ENCODE measurements at places on chromosomes 2 and 18. TPM values are rescaled to one million over a fixed set of nuclear protein-coding genes. Genes with fewer than 3 reads are reported as not detected.
A peak's percentile ranks its signal among the peaks of the same experiment; 100 is the strongest.

GRCh38 chr2:157479081-157480027 is 35.5 kb upstream of the CYTIP start:
- DNase-seq = no peak

Gene LYPD1
- total RNA-seq = not detected

GRCh38 chr18:76502551-76502950 is 7.5 kb upstream of the ZNF516 start:
- DNase-seq = no peak

Gene SERPINB13
- not detected for total RNA-seq

- DNase-seq = no peak
These were observed 53.5 kb upstream of the SMAD2 start for GRCh38 chr18:47983946-47984345.

Gene CFAP65
- total RNA-seq = not detected

DNA sequence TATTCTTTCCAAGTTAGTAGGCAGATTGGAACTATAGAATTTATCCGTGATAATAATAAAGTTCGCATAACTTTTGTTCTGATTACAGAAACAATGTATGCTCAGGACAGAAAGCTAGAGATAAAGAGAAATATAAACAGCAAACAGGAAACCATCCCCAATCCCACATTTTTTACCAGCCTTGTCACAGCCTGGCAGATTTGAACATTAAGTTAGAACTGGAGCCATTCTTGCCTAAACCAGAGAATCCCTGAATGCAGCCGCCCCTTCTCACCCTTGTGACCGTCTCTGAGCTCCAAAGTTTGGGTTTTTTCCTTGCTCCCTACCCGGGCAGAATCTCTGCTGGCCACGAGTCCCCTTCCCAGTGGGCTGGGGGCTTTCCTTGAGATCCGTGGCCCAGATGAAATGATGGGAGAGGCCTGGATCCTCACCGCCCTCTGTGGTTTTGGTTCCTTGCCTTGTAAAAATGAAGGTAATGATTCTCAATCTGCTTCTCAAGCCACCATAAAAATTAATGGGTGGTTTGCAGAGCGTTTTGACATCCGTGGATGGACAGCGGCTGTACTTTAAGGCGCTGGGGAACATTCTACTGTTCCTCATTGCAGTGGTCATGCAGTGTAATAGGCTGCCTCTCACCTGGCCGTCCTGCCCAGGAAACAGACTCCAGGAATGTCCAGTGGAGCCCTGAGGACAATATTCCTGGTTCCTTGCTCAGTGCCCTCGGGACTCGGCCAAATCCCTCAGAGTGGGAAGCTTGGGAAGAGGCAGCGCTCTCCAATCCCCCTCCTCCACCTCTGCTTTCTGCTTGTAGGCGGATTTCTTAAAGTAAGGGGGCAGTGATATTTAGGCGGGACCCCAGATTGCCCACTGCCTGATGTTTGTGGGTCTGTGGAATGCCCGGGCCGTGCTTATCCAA is 1.6 kb downstream of the SH3BP4 start:
- no peak for DNase-seq

GRCh38 chr2:98157557-98157956 is 70.6 kb downstream of the VWA3B start:
- DNase-seq = no peak

GRCh38 chr2:37631292-37631691 is 40.1 kb downstream of the CDC42EP3 start:
- DNase-seq = no peak

Gene GAD1
- 1.6 TPM for total RNA-seq

Gene PLCD4
- 0.05 TPM for total RNA-seq

- DNase-seq = peak; percentile 34
These were observed 1.3 kb downstream of the ATL2 start for GRCh38 chr2:38375696-38376345.

Gene UBE2F
- total RNA-seq = 64.2 TPM

GRCh38 chr2:239188536-239188935 is 212.3 kb downstream of the HDAC4 start:
- DNase-seq = no peak

Gene COL4A4
- 0.14 TPM for total RNA-seq

DNA sequence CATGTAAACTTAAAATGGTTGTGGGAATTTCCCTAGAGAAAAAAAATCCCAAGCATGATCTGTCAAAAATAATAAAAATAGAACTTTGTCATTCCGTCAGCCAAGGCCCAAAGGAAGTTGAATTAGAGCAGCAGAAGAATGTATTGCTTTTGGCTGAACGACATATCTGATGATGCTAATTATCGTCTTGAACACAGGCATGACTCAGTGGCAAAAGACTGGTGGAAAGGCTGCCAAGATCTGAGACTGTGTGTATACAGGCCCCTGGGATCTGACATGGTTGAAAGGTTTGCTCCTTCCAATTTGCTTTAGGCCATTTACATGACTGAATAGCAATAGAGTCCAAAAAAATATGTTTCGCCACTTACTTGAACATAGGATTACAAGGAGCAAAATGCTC is 1057.1 kb upstream of the CRIM1 start:
- DNase-seq = no peak

DNA sequence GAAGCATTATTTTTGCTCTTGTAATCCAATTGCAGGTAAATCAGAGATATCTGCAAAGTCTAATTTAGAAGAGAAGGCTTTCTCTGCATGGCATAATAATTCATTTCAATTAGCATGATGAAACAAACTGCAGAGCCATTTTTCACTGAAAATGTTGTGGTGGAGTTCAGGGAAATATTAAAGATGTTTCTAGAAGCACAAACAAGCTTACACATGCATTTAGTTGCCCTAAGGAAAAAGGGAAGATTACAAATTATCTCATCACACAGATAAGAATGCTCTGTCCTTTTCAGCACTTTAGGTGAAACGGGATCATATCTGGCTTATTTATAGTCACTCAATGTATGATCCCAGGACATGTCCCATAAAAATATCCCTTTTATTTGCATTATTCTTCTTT is 252.1 kb upstream of the TANK start:
- DNase-seq = no peak

DNA sequence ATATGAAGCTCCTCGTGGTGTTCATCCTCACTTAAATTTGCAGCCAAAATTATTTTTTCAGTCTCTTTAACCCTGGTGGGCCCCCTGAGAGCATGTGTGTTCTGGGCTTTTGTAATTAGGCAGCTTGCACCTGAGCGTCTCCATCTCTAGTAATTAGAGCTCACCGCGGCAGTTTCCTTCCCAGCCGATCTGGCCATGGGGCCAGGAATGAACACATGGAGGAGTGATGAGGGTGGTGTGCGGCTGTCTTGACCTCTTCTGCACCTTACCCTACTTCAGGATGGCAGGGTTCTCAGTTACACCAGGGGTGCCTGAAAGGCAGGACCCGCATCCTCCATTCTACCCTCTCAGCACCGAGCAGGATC is 98.5 kb downstream of the AFF3 start:
- DNase-seq = no peak

GRCh38 chr2:8324164-8324856 is 357.5 kb upstream of the ID2 start:
- no peak for DNase-seq

- no peak for DNase-seq
These were observed 84.6 kb downstream of the SLC66A3 start for GRCh38 chr2:11239666-11240462.

Gene NPPC
- total RNA-seq = 0.79 TPM

DNA sequence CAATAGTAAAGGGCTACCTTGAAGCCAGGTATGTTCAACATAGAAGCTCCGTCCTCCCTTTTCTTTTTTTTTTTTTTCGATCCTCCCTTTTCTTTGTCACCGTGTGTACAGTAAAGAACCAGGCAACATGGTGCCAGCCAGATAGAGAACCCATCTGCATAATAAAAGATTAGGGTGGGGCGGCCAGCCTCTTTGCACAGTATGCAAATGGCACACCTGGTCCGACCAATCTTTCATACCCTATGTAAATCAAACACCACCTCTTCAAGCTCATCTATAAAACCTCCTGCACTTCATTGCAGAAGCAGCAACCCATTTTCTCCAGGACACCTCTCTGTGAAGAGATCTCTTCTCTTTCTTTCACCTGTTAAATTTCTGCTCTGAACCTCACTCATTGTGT is 7.3 kb upstream of the WDR33 start:
- DNase-seq = no peak

- DNase-seq = no peak
These were observed 682.9 kb downstream of the KCNJ3 start for GRCh38 chr2:155381436-155381835.

DNA sequence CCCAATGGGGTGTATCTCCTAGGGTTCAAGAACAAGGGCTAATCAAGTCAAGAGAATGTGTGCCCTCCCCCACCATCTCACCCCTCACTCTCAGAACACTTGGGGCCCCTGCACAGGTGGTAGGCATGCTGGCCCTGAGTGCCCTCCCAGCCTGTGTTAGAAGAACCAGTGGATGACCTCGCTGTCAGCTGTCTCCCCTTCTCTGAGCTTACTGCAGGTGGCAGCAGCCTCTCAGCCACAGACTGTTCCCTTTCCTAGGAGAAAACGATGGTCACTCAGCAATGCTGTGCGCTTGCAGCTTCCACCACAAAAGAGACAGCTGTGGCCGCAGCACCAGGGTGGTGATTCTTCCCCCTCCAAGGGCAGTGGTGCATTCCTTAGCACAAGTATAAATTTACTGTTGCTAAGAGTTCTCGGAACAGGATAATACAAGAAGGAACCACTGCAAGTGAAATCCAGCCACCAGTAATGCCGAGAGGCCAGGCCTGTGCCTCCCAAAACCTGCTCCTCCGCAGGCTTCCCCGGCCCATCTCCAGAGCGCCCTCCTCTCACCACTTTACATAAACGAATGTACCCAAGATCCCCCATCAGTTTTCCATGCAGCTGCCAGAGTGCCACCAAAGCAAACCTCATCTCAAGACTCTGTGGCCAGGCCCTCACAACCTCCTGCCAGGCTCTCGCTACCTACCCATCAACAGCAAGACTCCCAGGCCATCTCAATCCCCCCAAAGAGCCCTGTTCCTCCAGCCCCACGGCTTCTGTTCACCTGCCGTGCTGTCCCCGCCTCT is 935 bp upstream of the RAMP1 start:
- DNase-seq = no peak

DNA sequence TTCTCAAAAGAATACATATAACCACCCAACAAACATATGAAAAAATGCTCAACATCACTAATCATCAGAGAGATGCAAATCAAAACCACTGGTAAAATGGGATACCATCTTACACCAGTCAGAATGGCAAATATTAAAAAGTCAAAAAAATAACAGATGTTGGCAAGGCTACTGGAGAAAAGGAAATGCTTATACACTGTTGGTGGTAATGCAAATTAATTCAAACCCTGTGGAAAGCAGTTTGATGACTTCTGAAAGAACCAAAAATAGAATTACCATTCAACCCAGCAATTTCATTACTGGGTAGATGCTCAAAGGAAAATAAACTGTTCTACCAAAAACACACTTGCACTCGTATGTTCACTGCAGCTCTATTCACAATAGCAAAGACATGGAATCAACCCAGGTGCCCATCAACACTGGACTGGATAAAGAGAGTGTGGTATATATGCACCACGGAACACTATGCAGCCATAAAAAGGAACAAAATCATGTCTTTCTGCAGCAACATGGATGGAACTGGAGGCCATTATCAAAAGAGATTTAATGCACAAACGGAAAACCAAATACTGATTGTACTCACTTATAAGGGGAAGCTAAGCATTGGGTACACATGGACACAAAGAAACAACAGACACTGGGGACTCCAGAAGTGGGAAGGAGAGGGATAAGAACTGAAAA is 38.8 kb downstream of the NCKAP1 start:
- DNase-seq = no peak

GRCh38 chr2:68032702-68033101 is 30.1 kb downstream of the C1D start:
- no peak for DNase-seq

Gene CTAGE1
- not detected for total RNA-seq

DNA sequence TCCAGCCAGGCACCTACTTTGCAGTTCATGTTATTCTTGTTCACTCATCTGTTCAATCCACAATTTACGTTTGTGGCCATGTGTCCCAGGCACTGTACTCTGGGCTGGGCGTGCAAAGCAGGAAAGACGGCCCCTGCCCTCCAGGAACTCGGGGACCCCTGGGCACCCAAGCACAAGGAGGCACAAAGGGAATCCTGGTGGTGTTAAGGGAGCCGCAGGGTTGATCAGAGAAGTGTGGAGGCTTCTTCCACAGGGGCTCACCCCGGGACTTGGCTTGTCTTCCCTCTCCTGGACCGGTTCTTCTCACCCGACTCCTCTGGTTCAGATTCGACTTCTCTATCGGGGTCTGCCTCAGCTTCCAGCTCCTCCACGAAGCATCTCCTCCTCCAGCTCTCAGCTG is 230.5 kb downstream of the BCL2 start:
- DNase-seq = no peak

DNA sequence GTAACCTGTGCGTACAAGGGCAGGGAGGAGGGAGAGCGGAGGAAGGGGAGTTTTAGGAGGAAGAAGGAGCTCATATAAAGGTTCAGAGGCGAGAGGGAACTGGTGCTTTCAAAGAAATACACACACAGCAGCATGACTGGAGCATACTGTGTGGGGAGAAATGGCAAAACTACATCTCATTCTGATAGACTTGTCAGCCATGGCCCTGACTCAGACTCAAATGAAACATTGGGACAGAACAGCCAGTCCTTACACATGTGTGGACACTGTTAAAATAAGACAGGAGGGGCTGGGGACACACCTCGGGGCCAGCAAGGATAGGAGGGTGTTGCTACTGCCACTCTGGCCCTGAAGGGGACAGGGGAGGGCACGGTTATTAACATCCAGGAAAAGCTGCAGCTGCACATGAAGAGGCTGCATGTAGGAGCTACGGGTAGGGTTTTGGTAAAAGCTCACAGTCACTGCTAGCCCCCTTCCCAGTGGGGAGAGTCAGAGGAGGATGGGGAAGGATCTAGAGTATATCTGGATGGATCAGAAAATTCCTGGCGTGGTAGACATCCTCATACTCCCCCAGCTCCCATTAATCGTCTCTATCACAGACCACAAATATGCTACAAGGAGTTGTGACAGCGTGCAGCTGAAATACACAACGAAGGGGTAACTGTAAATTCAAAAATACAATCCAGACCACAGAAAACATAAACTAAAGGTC is 110.5 kb downstream of the GATA6 start:
- no peak for DNase-seq

DNA sequence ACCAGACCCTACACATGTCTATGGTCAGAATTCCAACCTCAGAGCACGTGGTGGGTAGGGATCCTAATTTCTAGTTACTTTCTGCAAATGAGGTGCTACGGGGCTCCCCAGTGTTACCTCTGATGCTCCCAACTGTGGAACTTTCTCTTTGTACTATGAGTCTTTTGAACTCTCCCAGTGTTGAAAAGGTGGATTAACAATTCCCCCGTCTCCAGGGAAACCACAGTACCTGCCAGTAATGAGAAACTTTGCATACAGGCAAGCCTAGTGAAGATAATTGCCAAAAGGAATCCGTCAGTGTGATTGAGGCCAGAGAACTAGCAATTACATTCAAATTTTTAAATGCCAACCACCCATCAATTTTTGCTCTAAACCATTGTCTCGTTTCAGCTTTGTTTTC is 129.0 kb upstream of the FOSL2 start:
- DNase-seq = no peak
